Fibroblast of upper back skin (primary cell): ENCODE measurements at places on chromosomes 13 and 19.

DNA sequence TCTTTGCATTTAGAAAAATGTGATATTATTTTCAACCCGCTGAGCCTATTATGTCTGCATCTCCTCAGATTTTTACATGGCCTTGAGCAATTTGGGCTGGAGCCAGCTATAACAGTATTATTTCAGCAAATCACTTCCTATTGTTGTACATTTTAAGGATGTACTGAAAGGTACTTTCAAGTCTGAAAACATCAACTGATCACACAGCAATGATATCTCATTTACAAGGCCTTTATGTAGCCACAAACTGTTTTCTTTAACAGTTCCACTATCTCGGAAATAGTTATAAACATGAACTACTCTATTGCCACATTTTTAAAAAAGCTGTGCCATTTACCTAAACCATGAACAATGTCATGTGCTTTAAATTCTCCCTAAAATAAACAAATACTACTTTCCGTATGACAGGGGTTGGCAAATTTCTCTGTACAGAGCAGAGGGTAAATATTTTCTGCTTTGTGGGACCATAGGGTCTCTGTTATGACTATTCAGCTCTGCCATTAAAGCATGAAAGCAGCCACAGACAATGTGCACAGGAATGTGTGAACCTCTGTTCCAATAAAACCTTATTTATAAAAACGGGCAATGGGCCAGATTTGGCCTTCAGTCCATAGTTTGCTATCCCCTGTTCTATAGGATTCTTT lies 560.4 kb downstream of the GPC6 start:
- DNase-seq: no peak

DNA sequence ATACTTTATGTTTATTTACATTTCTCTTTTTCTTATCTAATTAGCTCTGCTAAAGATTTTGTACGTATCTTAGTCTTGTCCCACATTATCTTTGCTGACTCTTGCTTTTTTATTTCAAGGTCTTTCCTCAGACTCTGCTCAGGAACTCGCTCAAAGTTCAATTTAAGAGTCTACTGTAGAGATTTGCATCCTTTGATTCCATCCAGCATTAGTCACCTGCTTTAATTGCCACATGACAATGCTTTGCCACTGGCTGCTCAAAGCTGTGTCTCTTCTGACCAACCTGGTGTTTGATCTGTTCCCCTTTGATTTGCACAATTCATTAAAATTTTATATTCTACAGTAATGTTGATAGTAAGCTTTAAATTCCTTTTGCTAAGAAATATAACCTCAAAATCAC lies 157.9 kb upstream of the FREM2 start:
- DNase-seq: no peak

- peak; percentile 18 for DNase-seq
These were observed 2.6 kb downstream of the MBNL2 start for GRCh38 chr13:97224544-97225300.

DNA sequence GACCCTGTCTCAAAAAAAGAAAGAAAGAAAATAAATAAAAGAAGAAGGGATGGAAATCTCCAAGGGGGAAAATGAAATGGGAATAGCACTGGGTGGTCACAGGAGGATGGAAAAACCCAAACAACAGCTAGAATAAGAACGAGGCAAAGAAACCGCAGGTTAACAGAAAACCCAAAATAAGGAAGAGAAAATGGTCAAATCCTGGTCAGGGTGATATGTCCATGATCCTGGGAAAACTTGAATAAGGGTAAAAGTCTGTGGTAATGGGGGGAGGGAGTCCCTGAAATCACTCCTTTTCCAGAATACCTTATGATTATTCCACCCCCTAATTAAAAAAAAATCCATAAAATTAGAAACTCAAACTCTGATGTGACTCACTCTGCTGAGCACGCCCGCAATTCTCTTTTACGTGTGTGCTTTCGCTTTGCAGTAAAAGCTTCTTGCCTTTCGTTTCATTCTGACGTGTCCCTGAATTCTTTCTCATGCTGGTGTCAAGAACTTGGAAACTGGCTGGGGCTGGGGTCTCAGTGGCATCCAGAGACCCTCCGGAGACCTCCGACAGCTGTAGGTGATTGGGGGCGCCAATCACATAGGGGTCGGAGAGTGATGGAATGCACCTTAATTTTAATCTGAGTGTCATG lies 4.3 kb upstream of the NAXD start:
- DNase-seq: no peak

DNA sequence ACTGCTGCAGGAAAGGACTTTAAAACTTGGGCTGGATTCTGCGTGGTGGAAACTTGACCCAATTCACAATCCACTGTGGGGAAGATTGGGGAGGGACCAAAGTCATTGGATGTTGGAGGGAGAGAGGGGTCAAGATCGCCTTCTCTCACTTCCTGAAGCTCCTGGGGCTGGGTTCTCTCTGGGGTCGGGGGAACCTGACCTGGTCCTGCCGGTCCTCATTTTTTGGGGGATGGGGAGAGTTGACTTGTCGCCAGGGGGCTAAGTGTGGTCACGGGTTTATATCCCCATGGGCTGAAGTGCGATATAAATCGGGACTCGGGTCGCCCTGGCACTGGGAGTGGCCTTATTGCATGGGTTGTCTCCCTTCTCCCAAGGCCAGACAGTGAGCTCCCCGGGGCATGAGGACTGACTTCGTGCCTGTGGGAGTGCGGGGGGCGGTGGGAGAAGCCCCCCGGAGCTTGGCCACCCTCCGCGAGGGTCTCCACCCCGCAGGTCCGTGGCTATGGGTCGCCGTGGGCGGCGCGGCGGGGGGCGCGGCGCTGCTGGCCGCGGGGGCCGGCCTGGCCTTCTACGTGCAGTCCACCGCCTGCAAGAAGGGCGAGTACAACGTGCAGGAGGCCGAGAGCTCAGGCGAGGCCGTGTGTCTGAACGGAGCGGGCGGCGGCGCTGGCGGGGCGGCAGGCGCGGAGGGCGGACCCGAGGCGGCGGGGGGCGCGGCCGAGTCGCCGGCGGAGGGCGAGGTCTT lies 6.3 kb downstream of the ICAM5 start:
- DNase-seq: no peak

DNA sequence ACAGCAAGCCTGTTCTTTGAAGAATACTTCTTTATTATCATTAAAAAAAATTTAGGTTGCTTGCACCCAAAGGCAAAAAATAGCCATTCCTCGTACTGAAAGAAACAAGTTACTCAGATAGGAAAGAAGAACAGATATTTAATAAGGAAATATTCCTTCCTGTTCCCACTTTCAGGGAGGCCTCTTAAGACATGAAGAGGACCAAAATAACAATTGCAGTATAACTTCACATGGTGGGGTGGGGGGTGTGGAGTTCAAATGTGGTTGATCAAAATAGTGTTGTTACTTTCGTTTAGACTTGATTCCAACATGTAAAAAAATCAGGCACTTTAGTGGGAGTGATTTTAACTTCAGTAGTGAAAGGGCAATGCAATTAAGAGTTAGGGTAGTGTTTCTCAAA lies 3.6 kb downstream of the RGCC start:
- DNase-seq: no peak

- DNase-seq: peak; percentile 65
These were observed 16.8 kb upstream of the SEMA6B start for GRCh38 chr19:4576016-4576933.

DNA sequence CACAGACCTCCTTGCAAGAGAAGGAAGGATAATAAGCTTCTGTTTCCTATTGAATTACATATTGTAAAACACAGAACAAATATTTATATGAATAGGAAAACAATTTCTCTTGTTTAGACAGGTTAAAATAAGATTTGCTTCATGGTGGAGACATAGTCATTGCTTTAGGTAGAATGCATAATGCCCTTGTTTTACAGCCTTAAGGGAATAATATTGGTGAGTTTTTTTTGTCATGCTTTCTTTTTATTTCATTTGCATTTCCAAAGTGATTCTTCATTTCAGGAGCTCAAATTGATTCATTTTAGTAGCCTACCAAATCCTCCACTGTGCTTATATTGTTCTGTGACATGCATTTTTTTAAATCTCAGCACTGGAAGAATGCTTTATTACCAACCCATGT lies 690.7 kb downstream of the OLFM4 start:
- DNase-seq: no peak

- DNase-seq: no peak
These were observed 28.7 kb upstream of the LMO7 start for GRCh38 chr13:75607447-75607846.

DNA sequence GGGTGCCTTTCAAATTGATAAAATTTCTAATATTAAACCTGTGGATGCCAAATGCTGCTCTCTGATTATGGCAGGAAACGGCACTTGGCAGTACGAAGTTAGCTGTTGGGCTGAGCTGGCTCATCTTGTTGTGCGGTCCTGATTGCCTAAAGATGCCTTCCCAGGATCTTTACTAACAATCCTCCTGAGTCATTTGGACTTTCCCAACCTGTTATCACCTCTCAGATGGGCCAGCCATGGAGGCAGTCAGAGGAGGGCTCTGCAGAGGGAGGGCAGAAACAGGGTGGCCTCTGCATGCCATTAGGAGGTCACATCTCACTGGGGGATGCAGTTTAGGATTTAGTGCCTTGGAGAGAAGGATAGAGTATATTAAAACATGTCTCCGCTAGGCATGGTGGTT lies 27.3 kb downstream of the ALOX5AP start:
- no peak for DNase-seq

DNA sequence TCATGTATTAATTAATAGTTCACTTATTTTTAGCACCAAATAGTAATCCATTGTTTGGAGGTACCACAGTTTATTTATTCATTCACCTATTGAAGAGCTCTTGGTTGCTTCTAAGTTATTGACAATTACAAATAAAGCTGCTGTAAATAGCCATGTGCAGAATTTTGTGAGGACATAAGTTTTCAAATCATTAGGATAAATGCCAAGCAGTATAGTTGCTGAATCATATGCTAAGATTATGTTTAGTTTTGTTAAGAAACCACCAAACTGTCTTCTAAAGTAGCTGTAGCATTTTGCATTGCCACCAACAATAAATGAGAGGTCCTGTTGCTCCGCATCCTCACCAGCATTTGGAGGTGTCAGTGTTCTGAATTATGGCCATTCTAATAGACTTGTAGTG lies 2126.8 kb downstream of the PCDH9 start:
- no peak for DNase-seq

DNA sequence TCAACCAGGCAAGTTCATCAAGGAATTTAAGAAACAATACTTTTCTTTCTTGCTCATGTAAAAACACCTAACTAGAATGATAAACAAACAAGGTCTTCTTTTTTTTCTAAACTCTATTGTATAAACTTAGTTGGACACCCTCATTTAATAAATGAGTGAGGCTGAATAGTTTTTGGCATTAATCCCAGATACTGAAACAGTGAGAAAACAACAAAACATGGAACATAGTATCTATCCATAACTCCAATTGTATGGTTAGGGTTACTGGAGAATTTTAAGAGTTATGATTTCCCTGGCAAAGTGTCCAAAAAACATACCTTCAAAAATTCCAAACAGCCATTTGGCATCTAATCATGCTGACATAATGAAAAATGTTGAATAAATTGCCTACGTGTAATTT lies 5.8 kb upstream of the POMP start:
- peak; percentile 40 for DNase-seq

DNA sequence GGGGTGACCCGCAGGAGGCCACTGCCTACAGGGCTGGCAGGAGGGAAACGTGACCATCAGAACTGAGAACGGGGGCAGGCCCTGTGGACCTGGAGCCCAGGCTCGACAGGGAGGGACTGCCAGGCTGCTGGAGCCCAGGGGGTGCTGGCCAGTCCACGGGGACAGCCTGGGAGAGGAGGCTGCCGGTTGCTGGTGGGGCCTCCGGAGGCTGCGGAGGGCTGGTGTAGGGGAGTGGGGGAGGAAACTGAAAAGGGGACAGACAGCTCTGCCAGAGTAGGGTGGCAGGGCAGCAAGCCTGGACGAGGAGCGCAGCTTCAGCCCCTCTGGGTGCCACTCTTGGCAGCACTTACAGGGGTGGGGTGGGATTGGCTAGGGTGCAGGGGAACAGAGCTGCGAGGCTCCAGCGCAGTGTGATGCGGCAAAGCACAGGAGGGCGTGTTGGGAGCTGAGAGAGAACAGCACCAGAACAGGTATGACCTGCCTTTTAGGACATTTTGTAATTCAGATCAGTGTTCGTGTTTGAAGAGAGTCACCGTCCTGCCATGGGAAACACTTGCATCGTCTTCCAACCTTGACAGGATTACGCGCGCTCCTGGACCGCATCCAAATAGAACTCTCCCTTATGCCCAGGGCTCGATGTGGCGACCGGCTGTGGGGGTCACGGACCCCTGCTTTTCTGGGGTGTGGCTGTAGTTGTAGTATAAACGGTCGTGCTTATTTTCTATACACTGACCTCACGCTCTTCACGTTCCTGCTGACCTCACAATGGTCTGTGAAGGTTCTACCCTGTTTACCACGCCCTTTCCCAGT lies 19.9 kb upstream of the ARHGEF7 start:
- DNase-seq: no peak

DNA sequence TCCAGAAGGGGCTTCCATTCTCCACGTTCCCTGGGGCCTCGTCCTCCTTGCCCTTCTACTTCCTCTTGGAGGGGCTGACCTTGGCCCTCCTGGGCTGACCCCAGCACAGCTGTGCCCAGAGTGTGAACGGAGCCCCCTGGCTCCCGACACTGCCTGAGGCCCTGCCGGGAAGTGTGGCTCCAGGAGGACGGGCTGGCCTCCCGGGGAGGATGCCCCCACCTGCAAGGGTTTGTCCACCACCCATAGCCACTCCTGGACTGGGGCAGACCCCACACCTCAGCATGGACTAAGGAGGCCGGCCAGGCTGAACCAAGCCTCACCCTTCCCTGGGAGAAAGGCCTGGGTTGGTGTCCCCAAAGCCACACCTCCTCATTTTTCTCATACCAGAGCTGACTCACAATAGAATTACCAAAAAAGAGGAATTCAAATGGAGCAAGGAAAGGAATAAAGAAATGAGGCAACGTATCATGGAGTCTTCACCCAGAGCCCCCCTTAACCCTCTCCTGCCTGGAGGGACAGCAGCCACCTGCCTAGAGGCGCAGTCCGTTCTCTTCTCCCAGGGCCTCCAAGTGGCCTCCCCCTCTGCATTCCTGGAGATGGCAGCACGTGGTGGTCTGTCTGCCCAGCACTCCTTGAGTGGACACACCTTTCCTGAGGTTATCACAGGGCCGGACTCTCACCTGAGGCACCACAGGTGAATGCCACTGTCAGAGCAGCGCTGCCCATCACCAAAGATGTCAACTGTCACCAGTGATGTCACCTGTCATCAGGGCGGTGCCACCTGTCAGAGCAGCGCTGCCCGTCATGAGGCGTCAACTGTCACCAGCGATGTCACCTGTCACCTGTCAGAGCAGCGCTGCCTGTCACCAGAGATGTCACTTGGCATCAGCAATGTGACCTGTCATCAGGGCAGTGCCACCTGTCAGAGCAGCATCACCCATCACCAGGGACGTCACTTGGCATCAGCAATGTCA lies 3.1 kb upstream of the C13orf46 start:
- DNase-seq: peak; percentile 83

- no peak for DNase-seq
These were observed 182.9 kb downstream of the SLITRK6 start for GRCh38 chr13:85616275-85616674.

GRCh38 chr13:95503662-95504061 lies 48.9 kb upstream of the CLDN10 start:
- DNase-seq: no peak
